ENCODE measurements at places on chromosomes 6 and 20. TPM values are rescaled to one million over a fixed set of nuclear protein-coding genes. Genes with fewer than 3 reads are reported as not detected.

DNA sequence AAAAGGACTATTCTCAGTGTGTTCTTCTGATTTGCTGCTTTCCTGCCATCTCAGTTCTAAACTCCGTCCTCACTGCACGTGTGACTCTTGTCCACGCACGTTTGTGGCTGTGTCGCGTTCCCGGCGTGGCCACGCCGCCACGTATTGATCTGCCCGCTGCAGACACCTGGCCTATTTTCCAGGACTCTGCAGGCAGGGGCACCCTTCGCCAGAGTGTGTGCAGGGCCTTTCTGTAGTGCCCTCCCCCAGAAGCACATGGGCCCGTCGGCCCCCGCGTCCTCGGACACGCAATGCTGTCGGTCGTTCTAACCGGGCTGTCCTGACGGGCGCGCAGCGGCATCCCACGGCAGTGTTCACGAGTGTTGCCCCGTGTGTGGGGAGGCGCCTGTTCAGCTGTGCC is 87.6 kb downstream of the YTHDF1 start:
- DNase-seq = no peak

DNA sequence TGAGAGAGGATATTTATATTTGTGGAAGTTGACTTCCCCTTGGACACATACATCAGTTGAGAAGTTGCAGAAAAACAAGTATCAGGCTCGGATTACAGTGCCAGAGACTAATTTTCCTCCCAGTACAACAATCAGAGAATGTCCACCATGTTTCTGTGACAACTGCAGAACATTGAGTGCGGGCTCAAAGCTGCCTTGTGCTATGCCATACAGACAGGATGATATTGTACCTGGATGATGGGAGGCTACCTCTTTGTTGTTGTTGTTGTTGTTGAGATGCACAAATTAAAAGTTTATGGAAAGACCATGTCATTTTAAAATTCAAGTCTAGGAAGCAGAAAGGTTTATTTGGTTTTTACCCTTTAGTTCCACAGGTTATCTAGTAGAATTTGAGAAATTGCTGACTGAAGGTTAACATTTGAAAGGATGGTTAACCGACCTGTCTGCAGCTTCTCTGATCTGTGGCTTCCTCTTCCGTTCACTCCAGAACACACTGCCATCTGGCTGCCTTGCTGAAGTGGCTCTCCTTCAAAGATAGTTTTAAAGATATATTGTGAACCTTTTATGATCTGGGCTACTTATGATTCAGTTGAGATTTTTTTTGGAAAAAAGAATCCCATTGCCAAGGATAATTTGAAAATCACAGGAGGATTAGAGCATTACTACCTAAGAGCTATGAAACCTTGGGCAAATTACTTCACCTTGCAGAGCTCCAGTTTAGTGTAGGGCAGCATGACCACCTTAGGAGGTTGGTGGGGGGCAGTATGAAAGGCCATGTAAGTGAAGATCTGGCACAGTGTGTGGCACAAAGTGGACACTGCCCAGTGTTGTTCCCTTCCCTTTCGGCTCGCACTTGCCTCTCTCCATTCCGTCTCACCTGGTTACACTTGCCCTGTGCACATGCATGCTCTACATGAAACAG is 15.9 kb downstream of the TMEM200A start:
- DNase-seq = no peak

GRCh38 chr6:17877895-17878440 is 109.5 kb downstream of the KIF13A start:
- no peak for DNase-seq

DNA sequence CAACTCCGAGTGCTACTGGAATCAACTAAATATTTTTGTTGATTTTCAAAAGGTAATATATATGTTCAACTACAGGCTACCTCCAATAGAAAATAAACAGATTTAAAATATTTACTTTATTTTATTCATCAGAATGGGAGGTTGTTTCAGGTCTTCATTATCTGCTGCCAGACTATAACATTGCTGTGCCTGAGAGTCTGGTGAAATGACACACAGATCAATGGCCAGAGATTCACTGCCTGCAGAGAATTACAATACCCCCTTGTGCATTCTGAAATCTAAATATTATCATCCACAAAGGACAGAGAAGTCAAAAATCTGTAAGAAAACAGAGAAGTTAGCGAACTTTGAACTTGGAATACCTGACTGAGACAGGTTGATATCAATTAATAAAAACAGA is 667.8 kb upstream of the GJE1 start:
- no peak for DNase-seq

DNA sequence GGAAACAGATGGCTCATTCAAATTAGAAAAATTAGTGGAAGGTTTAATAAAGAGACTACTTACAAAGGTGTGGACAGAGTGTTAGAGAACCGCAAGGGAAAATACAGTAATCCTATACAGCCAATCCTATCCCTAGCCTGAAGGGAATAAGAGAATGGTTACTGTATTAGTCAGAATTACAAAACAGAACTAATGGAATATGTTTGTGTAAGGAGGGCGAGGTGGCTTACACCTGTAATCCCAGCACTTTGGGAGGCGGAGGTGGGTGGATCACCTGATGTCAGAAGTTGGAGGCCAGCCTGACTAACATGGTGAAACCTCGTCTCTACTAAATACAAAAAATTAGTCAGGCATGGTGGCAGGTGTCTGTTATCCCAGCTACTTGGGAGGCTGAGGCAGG is 16.3 kb upstream of the TRPC4AP start:
- DNase-seq = no peak

DNA sequence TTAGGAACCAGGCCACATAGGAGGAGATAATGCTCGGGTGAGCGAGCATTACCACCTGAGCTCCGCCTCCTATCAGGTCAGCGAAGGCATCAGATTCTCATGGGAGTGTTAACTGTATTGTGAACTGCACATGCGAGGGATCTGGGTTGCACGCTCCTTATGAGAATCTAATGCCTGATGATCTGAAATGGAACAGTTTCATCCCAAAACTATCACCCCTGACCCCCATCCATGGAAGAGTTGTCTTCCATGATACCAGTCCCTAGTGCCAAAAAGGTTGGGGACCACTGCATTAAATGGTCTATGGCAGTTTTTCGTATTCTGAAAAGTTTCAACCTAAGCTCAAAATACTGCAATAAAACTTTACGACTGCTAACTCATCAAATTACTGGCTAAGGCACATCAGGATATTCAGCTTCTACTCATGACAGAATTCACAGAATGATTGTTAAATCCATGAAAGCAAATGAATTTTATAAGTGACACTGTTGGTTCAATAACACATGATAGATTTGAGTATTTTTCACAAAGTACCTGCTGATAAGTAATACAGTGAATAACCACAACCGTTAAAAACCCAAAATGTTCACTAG is 25.9 kb downstream of the RNF217 start:
- no peak for DNase-seq

DNA sequence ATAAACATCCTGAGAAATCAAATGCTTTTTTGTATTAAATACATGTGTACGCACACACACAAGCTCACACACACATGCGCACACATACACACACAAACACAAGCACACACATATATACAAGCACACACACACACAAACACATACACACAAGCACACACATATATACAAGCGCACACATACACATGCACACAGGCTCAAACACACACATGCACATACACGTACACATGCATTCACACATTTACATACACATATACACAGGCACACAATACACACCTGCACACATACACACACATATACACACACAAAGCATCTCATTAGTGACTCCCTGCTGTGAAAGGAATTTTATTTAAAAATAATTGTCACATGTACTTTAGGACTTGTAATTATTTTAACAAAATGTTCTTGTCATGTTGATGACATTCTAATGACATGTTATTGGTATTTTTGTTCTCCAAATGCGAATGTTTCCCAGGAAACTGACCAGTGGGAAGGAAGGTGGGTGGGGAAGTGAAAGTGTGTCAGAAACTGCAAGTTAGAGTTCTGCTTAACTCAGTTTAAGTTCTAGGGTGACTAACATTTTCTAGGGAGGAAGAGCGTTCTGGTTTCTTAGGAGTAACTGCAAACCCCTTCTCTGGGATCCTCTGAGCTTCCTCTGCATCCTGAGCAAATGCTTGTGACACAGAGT is 113.9 kb upstream of the ZNF217 start:
- DNase-seq = no peak

GRCh38 chr20:49602345-49603208 is 34.6 kb upstream of the PTGIS start:
- no peak for DNase-seq

DNA sequence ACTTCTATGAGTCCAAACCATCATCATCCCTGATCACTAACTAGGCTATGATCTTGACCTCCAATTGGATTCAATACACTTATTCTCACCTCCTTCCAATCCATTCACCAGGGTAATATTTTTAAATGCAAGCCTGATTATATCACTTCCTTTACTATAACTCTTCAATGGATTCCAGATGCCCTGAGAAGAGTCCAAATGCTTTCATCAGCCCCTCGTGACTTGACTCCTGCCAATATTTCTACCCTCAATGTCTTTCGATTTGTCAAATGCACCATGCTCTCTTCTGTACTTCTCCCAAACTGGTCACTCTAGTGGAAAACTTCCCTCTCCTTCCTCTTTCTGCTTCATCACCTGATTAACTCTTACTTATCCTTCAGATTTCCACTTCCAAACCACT is 70.8 kb downstream of the CD164 start:
- no peak for DNase-seq

- peak; percentile 64 for DNase-seq
Observed at GRCh38 chr20:17504898-17505635, 26.1 kb downstream of the BFSP1 start.

Gene CRISP3
- total RNA-seq = not detected

Gene SPEF1
- total RNA-seq = 0.32 TPM

Gene HACE1
- 16.0 TPM for total RNA-seq

All from HepG2 (cell line).